Activated CD8-positive, alpha-beta T cell treated with anti-CD3 and anti-CD28 coated beads, Interleukin-2, amount 10 ng/mL, durations not matched to agents 7 days and 5 days (primary cell): ENCODE measurements at places on chromosomes 1 and 21.

DNA sequence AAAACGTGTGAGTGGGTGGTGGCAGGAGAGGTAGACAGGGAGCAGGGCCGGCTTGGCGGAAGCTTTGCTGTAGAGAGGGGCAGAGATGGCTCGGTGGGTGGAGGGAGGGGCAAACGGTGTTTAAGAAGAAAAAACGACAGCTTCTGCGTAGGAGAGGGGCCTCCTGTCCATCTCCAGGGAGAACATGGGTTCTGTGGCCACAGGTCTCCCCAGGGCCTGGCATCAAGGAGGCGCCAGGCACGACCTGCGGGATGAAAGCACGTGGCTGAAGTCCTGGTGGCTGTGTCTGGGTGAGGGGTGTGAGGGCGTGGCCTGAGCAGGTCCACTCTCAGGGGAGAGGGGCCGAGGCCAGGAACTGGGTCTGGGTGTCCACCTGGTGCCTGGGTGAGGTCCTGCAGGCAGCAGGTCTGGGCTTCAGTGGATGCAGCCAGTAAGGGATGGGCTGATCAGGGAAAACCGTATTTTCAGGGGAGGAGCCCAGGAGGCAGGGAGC lies 940 bp upstream of the PRKCZ start:
- H3K4me3 ChIP-seq = peak overlapping the region; percentile 73
- H3K27me3 ChIP-seq = peaks cover 16% of the 10 kb centered on the region
- DNase-seq = no peak
- no peaks in the 10 kb centered on the region for H3K36me3 ChIP-seq

DNA sequence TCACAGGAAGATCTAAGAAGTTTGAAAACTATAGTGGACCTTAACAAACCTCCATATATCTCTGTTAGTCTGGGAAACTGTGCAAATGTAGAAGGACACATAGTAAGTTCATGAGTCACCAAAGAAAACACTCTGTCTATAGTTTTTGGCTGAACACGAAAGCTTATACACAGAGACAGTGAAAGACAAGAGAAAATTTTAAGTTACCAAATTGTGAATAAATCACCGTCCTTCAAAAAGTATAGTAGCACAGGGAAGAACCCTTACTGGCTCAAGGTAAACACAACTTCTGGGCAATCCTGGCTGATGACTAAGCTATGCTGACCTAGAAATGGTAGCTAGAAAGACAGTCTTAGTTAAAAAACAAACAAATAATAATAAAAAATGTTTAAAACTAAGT lies 1057.9 kb downstream of the AMY1C start:
- no peak for DNase-seq
- H3K36me3 ChIP-seq = no peaks in the 10 kb centered on the region
- H3K27ac ChIP-seq = no peak overlapping the region
- no peak overlapping the region for H3K4me3 ChIP-seq
- no peaks in the 10 kb centered on the region for H3K27me3 ChIP-seq

GRCh38 chr1:10185759-10186158 lies 24.6 kb upstream of the KIF1B start:
- peaks cover 5% of the 10 kb centered on the region for H3K4me1 ChIP-seq
- H3K27ac ChIP-seq = no peak overlapping the region
- H3K4me3 ChIP-seq = no peak overlapping the region
- no peak for DNase-seq
- H3K36me3 ChIP-seq = peaks cover 2% of the 10 kb centered on the region

DNA sequence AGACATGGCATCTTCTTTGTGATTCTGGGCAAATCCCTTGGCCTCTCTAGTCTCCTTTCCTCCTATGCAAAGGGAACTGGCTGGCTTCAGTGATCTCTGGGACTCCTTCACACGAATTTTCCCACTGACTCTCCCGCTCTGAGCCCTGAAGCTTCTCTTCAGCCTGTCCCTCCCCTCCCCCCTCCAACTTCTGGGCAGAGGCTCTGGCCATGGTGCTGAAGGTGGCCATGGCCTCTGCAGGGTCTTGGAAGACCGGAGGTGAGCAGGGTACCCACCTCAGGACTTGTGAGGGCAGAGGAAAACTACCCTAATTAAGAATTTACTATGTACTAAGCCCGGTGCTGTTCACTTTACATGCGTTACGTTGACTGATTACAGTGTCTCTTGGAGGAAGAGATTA lies 29.4 kb upstream of the POU3F1 start:
- H3K36me3 ChIP-seq = no peaks in the 10 kb centered on the region
- H3K27me3 ChIP-seq = no peaks in the 10 kb centered on the region
- DNase-seq = no peak
- H3K4me3 ChIP-seq = no peak overlapping the region

GRCh38 chr1:208525417-208525816 lies 281.2 kb upstream of the PLXNA2 start:
- no peak overlapping the region for H3K4me3 ChIP-seq
- DNase-seq = no peak
- H3K27ac ChIP-seq = no peak overlapping the region
- no peaks in the 10 kb centered on the region for H3K36me3 ChIP-seq
- no peaks in the 10 kb centered on the region for H3K4me1 ChIP-seq

DNA sequence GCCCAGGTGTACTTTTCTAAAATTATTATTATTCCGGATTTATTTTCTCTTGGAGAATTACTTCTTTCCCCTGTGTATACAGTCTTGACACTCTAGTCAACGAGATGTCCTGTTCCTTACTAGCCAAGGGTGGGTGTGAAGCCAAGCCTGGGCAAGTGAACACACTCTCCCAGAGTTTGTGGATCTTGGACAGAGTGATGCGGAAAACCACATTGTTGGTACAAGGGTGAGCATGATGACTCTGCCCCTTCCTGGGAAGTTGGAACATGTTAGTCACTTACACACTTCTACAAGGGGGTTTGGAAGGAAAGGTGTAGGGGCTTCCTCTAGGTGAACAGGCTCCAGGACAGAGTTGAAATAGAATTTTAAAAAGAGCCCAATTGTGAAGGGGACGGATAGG lies 20.0 kb upstream of the RD3 start:
- peaks cover 27% of the 10 kb centered on the region for H3K4me1 ChIP-seq
- no peak overlapping the region for H3K4me3 ChIP-seq
- no peak for DNase-seq

DNA sequence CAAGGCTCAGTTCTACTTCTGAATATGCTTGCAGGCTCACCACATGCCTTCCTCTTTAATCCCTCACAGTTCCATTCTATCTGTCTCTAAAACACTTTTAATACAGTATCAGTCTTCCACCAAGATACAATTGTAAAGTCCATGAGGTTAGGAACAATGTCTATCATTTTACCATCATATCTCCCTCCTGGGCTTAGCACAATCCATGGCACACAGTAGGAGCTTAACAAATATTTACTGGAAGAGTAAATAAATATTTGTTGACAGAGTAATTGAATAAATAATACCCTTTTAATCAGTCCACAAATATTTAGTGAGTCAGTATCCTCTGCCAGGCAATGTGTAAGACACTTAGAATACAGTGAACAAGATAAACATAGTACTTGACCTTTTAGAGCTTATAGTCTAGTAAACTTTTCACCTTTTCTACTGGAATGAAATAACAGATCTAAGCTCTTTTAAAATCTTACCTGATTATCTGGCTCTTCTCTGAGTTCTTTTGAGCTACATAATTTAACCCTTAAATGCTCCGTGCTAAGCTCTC lies 12.7 kb upstream of the GADD45A start:
- no peaks in the 10 kb centered on the region for H3K36me3 ChIP-seq
- H3K4me1 ChIP-seq = peaks cover 24% of the 10 kb centered on the region
- DNase-seq = no peak
- peaks cover 18% of the 10 kb centered on the region for H3K27me3 ChIP-seq

DNA sequence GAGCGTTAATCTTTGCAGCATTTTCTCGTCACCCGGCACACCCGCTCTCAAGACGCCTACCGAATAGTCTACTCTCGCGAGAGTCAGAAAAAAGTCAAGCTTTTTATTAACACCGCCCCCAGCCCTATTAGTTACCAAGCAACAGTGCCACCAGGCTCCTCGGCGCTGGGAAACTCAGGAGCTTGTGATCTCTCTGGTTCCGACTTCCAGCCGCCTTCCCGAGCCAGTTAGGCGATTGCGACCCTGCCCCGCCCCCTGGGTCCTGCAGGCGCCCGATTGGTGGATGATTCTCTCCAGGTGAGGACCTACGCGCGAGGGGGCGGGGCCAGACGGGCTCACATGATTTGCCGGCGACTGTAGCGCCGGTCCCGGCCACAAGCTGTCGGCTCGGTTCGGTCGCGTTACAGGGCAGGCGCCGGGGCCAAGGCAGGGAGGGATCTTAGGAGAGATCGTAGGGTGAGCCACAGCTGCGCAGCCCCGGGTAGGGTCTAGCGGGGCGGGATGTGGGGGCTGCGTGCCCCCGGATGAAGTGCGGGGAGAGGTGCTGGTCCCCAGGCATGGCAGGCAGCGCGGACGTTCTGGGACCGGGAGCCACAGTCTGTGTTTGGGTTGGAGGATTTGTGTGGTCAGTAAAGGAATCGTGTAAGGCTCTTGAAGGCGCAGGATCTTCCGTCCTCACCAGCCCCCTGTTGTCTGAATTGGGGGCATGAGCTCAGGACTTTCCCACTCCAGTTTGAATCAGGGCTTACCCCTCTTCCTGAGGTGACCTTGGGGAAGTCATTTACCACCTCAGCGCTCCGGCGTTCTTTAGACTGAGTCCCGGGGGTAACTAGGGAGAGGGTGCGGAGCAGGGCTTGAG lies at the start of gene PFKFB2:
Gene PFKFB2, plus strand, starts transcription at position 365 of the 859 bp plus-strand sequence. CDS start 1,443 bp downstream, outside the sequence.
- H3K4me1 ChIP-seq = peaks cover 46% of the 10 kb centered on the region
- peak within 1 kb of the TSS; percentile 92 for H3K27ac ChIP-seq
- H3K4me3 ChIP-seq = peak within 1 kb of the TSS; percentile 86
- peak; percentile 96 for DNase-seq
- H3K36me3 ChIP-seq = peaks cover 11% of the 10 kb centered on the region

DNA sequence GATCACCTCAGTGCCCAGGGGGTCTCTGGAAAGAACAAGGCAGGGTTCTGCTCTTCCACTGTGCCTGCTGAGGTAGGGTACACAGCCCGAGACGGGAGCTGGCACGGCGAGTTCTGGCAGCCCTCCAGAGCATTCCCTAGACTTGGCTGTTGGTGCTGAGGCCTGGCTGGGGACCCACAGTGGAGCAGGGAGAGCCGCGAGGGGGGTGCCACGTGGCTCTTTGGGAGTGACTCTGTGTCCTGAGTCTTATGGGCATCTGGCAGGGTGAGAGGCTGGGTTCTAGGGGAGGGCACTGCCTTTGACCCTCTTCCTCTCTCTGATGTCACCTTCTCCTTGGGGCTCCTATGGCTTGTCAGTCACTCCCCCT lies 336.4 kb downstream of the CAMTA1 start:
- H3K27ac ChIP-seq = no peak overlapping the region
- no peak for DNase-seq
- no peaks in the 10 kb centered on the region for H3K4me1 ChIP-seq
- no peaks in the 10 kb centered on the region for H3K36me3 ChIP-seq

GRCh38 chr21:16353764-16354163 lies 624.0 kb downstream of the USP25 start:
- H3K36me3 ChIP-seq = no peaks in the 10 kb centered on the region
- no peak for DNase-seq
- H3K27ac ChIP-seq = no peak overlapping the region
- H3K4me1 ChIP-seq = no peaks in the 10 kb centered on the region
- H3K4me3 ChIP-seq = no peak overlapping the region

DNA sequence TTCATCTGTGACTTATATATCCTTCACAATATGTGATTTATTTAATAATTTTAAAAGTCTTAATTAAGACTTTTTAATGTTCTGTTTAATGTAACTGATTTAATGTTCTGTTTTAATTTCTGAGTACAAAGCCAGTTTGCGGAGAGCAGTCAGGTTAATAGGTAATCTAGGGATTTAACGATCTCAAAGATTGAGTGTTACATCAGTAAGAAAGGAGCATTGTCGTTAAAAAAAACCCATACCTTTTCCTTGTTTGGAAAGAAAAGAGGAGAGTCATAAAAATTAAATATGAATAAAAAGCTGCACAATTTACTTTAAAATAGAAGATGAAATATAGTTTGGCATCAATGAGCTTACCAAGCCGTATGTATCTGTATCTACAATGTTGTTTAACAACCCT lies 621.4 kb downstream of the KIF26B start:
- H3K36me3 ChIP-seq = no peaks in the 10 kb centered on the region
- DNase-seq = no peak
- H3K27me3 ChIP-seq = no peaks in the 10 kb centered on the region
- H3K4me3 ChIP-seq = no peak overlapping the region
- no peak overlapping the region for H3K27ac ChIP-seq

DNA sequence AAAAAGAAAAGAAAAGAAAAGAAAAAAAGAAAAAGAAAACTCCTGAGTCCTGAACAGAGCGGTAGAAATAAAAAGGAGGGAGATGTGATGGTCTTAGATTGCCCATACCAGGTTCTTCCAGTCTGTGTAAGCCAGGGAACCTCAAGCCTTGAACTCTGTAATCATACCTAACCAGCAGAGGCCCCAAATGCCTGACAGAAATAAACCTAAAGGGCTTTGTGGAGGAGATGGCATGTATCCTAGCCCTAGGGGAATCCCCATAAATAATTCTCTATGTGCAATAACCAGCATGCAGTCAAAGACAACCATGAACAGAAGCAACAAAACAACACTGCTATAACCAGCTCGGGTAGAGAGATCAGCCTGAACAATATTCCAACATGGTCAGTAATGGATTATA lies 40.4 kb downstream of the USP48 start:
- peaks cover 33% of the 10 kb centered on the region for H3K4me1 ChIP-seq
- no peak overlapping the region for H3K4me3 ChIP-seq
- peaks cover 34% of the 10 kb centered on the region for H3K36me3 ChIP-seq
- H3K27ac ChIP-seq = no peak overlapping the region
- no peaks in the 10 kb centered on the region for H3K27me3 ChIP-seq

DNA sequence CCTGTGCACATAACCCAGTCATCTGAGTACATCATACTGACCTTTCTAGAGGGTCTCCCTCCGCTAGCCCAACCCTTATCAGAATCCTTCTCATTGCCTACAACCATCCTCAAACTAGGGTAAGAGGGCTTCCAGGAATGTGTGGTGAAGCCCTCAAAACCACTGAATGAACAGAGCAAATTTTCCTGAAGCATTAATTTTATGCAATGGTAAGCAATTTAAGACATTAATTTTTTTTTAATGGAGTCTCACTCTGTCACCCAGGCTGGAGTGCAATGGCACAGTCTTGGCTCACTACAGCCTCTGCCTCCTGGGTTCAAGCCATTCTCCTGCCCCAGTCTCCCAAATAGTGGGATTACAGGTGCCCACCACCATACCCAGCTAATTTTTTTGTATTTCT lies 86.1 kb upstream of the ZNF281 start:
- no peaks in the 10 kb centered on the region for H3K36me3 ChIP-seq
- H3K27ac ChIP-seq = no peak overlapping the region
- H3K27me3 ChIP-seq = peaks cover 16% of the 10 kb centered on the region
- H3K4me1 ChIP-seq = no peaks in the 10 kb centered on the region
- H3K4me3 ChIP-seq = no peak overlapping the region

DNA sequence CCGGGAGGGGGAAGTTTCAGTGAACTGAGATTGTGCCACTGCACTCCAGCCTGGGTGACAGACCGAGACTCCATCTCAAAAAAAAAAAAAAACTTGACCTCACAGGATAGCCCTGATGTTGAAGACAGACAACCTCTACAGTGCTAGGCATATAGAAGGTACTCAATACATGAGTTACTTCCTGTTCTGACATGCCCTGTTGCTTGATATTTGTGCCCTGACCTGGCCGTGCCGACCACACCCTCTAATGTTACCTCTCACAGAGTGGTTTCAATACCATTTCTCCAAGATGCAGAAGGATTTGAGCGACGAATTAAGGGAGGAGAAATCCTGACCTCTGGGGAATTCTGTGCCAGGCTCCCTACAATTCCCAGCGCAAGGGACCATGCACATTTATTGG lies 5.2 kb downstream of the PTAFR start:
- H3K4me3 ChIP-seq = no peak overlapping the region
- H3K27ac ChIP-seq = no peak overlapping the region
- no peak for DNase-seq
- H3K4me1 ChIP-seq = peaks cover 58% of the 10 kb centered on the region
- H3K36me3 ChIP-seq = no peaks in the 10 kb centered on the region

- no peak overlapping the region for H3K4me3 ChIP-seq
- H3K27ac ChIP-seq = no peak overlapping the region
- no peak for DNase-seq
- peaks cover 34% of the 10 kb centered on the region for H3K27me3 ChIP-seq
- H3K4me1 ChIP-seq = no peaks in the 10 kb centered on the region
These were observed 21.7 kb upstream of the LRRC8B start for GRCh38 chr1:89502895-89503294.
